ENCODE measurements at places on chromosomes 5 and 9. TPM values are rescaled to one million over a fixed set of nuclear protein-coding genes. Genes with fewer than 3 reads are reported as not detected.

GRCh38 chr5:154513669-154514084 lies 35.6 kb upstream of the HAND1 start:
- H3K27me3 ChIP-seq, result no peaks in the 10 kb centered on the region
- H3K36me3 ChIP-seq, result no peaks in the 10 kb centered on the region
- no peak overlapping the region for H3K27ac ChIP-seq
- DNase-seq, result no peak
- H3K4me3 ChIP-seq, result no peak overlapping the region

DNA sequence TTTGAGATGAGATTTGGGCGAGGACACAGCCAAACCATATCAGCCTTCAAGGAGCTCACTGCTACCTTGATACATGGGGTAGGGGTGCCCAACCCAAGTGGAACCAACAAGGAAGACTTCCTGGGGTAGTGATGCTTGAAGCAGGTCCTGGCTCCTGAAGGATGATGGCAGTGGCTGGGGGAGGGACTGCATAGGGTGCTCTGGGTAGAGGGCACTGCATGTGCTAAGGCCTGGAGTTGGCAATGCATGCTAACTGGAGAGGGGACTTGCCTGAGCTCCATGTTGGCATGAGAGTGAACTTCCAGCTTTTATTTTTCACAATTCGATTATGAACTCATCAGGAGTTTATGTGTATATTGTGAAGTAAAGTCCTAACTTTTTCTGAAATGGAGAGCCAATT lies 58.6 kb upstream of the FRRS1L start:
- no peaks in the 10 kb centered on the region for H3K4me1 ChIP-seq
- H3K27me3 ChIP-seq, result no peaks in the 10 kb centered on the region
- H3K36me3 ChIP-seq, result no peaks in the 10 kb centered on the region
- H3K27ac ChIP-seq, result no peak overlapping the region
- H3K4me3 ChIP-seq, result no peak overlapping the region
- DNase-seq, result no peak

DNA sequence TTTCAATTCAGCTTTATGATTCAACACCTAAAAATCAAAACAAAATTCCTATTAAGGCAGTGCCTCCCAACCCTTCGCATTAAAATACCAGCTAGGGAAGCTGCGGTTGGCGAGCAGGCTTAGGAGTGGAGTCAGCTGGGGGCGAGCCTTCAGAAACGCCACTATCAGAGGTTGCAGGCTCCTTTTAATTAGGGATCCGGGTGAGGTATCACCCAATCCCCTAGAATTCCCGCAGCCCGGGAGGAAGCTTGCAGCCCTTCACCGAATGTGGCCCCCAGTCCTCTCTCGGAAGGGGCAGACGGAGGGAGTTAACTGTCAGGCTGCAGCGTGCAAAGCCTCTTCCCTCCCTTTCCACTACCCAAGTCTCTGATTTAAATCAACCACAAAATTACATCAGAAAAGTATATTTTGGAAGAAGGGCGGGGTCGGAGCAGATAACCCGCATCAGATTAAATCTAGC lies 1.7 kb downstream of the STC2 start:
- peaks cover 11% of the 10 kb centered on the region for H3K27me3 ChIP-seq
- DNase-seq, result no peak
- no peaks in the 10 kb centered on the region for H3K36me3 ChIP-seq
- no peak overlapping the region for H3K27ac ChIP-seq
- no peak overlapping the region for H3K4me3 ChIP-seq

DNA sequence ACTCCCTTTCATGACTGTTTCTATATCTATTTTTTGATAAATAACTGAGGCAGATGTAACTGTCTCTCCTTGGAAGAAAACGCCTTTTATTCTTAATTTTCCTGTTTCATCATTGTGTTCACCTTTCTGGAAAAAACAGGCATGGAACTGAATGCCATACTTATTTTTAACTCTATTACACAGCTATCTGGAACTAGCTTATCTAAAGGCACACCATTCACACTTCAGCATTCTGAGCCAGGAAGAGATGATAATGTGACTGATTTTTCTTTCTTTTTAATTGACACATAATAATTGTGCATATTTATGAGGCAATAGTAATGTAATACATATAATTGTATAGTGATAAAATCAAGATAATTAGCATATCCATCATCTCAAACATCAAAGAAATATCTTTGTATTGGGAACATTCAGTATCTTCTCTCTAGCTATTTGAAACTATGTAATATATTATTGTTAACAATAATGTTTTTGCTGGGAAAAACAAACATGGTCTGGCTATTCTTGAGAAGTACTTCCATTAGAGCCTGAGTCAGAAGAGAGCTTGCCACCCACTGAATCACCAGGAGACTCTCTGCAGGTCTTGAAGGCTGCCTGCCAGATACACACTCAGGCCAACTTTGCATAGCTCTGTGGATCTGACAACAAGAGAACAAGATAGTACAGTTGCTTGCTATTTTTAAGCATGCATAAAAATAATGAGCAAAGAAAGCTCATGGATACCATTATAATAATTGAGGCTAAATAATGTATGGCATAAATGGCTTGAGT lies 501.0 kb upstream of the EDIL3 start:
- H3K27ac ChIP-seq, result no peak overlapping the region
- H3K36me3 ChIP-seq, result no peaks in the 10 kb centered on the region
- H3K27me3 ChIP-seq, result no peaks in the 10 kb centered on the region

DNA sequence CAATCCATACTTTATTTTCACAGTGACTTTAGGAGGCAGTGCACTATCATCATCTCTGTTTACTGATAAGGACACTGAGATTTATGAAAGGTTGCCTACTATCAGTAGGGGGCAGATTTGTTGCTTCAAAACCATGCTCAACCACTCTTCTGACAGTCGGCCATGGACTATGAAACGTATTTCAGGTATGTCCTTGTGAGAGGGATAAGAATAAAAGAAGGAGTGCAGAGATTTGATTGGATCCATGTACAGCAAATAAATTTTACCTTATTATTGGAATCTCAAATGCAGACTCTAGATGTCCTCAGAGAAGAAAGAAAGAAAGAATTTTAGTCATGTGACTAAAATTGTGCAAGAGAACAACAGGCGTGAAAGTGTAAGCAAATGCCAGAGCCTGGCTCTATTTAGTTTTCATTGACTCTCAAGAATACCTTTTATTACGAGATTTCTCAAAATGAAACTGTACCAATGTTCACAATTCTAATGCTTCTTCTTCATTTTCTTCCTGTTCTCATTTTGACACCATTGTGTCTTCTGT lies 296.6 kb upstream of the RASA1 start:
- H3K27me3 ChIP-seq, result no peaks in the 10 kb centered on the region
- no peak overlapping the region for H3K27ac ChIP-seq
- no peaks in the 10 kb centered on the region for H3K4me1 ChIP-seq
- no peak overlapping the region for H3K4me3 ChIP-seq
- DNase-seq, result no peak
- no peaks in the 10 kb centered on the region for H3K36me3 ChIP-seq

- H3K36me3 ChIP-seq, result no peaks in the 10 kb centered on the region
- peak within 1 kb of the TSS; percentile 78 for H3K4me3 ChIP-seq
- no peaks in the 10 kb centered on the region for H3K27me3 ChIP-seq
- H3K4me1 ChIP-seq, result peaks cover 14% of the 10 kb centered on the region
- H3K27ac ChIP-seq, result peak within 1 kb of the TSS; percentile 85
These were observed at the start of gene HSDL2 for GRCh38 chr9:112380102-112380824. Gene HSDL2, plus strand, starts transcription at chr9:112380108. Its CDS starts 56 bp downstream, at chr9:112380164.

DNA sequence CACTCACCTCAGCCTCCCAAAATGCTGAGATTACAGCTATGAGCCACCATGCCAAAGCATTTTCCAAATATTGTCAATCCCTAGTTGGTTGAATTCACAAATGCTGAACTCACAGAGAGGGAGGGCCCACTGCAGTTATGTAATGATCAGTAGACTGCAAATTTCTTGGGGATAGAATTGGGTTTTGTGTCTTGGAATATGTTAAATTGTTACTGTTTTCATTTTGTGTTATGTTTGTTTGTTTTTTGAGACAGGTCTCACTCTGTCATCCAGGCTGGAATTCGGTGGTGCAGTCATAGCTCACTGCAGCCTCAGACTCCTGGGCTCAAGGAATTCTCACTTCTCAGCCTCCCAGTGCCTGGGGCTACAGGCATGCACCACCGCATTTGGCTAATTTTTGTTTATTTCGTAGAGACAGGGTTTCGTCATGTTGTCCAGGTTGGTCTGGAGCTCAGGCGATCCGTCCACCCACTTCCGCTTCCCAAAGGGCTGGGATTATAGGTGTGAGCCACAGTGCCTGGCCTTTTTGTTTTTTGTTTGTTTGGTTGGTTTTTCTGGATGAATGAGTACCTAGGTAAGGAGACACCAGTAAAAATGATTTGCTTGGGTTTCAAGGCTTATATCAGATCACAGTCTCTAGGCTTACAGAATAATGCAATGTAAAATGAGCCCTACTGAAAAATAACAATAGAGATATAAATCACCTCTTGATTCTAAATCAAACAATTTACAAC lies 31.5 kb upstream of the LMNB1 start:
- H3K27ac ChIP-seq, result no peak overlapping the region
- no peaks in the 10 kb centered on the region for H3K36me3 ChIP-seq
- H3K4me1 ChIP-seq, result peaks cover 4% of the 10 kb centered on the region
- no peaks in the 10 kb centered on the region for H3K27me3 ChIP-seq
- no peak overlapping the region for H3K4me3 ChIP-seq

DNA sequence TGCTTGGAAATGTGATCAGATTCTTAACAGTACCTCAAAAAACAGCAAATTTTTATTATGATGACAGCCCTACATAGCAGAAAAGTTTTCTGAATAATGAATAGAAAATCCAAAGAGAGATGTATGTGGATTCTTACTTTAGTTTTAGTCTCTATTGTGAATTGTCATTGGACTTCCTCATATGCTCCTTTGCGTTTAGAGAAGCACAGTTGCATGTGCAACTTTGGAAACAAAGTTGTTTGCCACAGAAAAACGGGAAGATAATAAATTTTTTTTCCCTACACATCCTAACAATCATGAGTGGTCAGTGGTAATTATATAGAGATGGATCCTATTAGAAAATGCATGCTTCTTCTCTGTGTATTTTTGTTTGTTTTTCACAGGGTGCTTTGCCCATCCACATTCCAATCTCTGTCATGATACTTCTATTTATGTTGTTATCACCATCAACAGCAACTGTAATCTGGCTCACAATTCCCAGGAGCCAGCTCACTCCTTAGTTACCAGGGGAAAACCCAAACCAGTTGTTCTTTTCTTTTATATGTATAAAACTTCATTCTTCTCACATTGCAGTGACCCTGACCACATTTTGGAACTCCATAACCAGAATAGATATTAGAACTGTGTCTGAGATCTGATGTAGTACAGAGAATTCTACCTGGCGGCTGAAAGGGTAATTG lies 118.7 kb downstream of the NDUFS4 start:
- H3K36me3 ChIP-seq, result peaks cover 4% of the 10 kb centered on the region
- H3K4me3 ChIP-seq, result no peak overlapping the region
- H3K27me3 ChIP-seq, result no peaks in the 10 kb centered on the region

GRCh38 chr5:76565009-76565408 lies 58.2 kb downstream of the F2RL2 start:
- no peaks in the 10 kb centered on the region for H3K27me3 ChIP-seq
- no peaks in the 10 kb centered on the region for H3K4me1 ChIP-seq
- H3K27ac ChIP-seq, result no peak overlapping the region
- H3K4me3 ChIP-seq, result no peak overlapping the region
- peaks cover 21% of the 10 kb centered on the region for H3K36me3 ChIP-seq
- no peak for DNase-seq

DNA sequence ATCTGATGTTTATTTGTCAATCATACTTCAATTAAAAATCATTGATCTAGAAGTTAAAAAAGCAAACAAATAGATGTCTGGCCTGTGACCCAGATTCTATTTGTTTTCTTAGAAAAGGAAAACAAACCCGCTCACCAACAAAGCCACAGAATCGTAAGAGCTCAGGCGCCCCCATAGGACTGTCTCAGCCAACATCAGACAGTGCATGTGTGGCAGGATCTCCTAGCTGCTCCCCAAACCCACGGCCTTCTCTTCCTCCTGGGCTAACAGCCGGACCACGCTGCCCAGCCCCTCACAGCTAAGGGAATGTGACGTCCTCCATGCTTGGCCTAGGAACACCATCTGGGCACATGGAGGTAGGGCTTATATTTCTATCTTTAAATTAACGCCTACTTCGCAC lies 19.4 kb downstream of the OR2Y1 start:
- DNase-seq, result no peak
- peaks cover 16% of the 10 kb centered on the region for H3K4me1 ChIP-seq
- H3K27me3 ChIP-seq, result no peaks in the 10 kb centered on the region
- no peak overlapping the region for H3K27ac ChIP-seq
- H3K36me3 ChIP-seq, result no peaks in the 10 kb centered on the region
- H3K4me3 ChIP-seq, result no peak overlapping the region

DNA sequence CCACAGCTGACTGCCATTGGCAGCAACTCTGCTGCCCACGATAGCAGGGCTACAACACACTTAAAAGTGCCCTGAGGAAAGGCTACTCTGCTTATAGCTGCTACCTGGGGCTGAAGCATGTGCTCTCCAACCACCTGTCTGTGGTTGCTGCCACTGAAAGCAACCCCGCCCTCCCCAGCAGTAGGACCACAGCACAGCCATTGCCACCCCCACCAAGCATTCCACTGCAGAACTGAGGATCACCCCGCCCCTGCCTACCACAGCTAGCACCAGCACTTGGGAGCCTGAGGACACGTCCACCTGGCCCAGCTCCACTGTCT lies 85.8 kb downstream of the LPAR1 start:
- H3K4me1 ChIP-seq, result no peaks in the 10 kb centered on the region
- no peaks in the 10 kb centered on the region for H3K27me3 ChIP-seq
- no peaks in the 10 kb centered on the region for H3K36me3 ChIP-seq
- H3K27ac ChIP-seq, result no peak overlapping the region
- no peak for DNase-seq
- H3K4me3 ChIP-seq, result no peak overlapping the region

IL9 gene
- total RNA-seq, result not detected

GRCh38 chr9:89770531-89771174 lies 165.8 kb downstream of the GADD45G start:
- H3K27ac ChIP-seq, result no peak overlapping the region
- no peaks in the 10 kb centered on the region for H3K27me3 ChIP-seq
- no peak for DNase-seq
- H3K4me1 ChIP-seq, result no peaks in the 10 kb centered on the region

PRSS3 gene
- not detected for total RNA-seq

COX7C gene
- 547 TPM for total RNA-seq

DNA sequence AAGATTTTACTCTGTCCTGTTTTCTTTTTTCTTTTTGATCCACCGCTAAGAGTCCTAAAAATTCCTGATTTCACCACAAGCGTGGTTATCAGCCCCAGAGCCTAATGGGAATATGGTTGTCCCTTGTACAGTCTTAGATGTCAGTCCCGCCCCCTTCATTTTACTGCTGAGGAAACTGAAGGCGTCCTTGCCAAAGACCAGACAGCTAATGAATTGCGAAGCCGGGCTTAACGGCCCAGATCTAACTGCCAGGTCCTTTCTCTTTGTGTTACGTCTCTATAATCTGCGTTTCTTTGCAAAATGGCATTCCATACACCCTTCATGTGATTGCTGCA lies 497 bp downstream of the NSA2 start:
- H3K27ac ChIP-seq, result peak overlapping the region; percentile 81
- DNase-seq, result no peak
- peaks cover 22% of the 10 kb centered on the region for H3K4me1 ChIP-seq

DNA sequence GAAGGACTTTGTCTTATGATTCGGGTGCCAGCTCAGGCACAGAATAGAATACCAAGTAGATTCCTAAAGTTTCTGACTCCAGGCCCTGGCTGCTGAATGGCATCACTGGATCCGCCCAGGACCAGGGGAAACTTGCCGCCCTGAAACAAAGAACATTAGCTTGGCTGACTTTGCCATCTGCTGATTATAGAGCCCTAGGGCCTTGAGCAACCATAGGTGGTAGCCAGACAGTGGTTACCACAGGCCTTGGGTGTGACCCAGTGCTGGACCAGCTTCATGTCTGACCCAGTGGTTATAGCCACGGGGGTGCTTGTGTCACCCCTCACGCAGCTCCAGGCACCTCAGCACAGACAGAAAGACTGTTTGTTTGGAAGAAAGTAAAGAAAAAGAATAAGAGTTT lies 62.7 kb downstream of the SSBP2 start:
- no peaks in the 10 kb centered on the region for H3K27me3 ChIP-seq
- H3K4me3 ChIP-seq, result no peak overlapping the region
- no peak for DNase-seq

PAEP gene
- not detected for total RNA-seq
